ENCODE measurements at places on chromosomes 12 and 14. TPM values are rescaled to one million over a fixed set of nuclear protein-coding genes. Genes with fewer than 3 reads are reported as not detected.

Gene FGF23
- total RNA-seq, result not detected

- DNase-seq, result no peak
These were observed 357.4 kb downstream of the C12orf50 start for GRCh38 chr12:87671757-87672156.

GRCh38 chr12:78531831-78532458 lies 332.6 kb upstream of the SYT1 start:
- DNase-seq, result no peak

DNA sequence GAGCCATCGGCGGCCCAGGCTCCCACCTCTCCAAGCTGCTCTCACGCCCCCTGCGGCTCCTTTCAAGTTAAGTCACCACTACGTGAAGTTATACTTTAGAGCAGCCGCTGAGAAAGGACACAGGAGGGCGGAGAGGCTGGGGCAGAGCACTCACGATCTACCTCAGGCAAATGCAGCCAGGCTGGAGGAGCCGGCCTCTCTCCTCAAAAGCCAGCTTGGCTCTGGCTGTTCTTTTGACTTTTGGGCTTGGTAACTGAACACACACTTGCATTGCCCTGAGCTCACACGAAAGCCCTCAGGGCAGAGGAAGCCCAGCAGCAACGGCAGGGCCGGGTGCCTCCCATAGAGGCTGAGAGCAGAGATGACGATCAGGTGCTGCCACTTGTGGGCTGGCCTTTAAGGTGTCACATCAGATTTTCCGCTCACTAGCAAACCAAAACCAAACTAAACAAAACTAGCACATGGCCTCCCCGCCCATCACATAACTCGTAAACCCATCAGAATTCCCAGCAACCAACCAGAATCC lies 75.2 kb downstream of the PITPNM2 start:
- no peak for DNase-seq

DNA sequence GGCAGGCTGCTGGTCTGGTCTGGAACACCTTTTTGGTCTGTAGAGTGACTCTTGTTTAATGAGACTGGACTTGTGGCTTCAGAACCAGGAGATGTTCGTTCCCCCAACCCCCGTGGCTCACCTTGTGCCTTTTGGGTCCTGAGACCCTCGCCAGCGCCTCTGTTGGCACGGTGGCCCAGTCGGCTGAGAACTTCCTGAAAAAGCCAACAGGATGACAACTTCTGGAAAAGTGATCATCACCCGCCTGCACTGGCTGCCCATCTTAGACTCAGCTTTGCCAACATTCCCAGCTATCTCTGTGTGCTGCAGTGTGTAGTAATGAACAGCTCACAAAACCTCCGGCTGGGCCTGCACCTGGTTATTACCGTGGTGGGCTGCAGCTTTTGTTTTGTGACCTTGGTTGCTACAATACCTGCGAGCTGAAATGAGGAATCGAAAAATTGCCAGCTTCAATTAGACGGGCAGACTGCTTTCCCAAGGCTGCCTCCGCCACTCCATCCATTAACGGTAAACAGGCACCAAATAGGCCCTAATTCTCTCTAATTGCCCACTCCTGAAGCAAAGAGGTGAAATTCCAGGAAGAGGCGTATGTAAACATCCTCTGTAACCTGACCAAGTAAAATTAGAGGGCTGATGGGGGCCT lies 16.0 kb downstream of the MEG3 start:
- no peak for DNase-seq

DNA sequence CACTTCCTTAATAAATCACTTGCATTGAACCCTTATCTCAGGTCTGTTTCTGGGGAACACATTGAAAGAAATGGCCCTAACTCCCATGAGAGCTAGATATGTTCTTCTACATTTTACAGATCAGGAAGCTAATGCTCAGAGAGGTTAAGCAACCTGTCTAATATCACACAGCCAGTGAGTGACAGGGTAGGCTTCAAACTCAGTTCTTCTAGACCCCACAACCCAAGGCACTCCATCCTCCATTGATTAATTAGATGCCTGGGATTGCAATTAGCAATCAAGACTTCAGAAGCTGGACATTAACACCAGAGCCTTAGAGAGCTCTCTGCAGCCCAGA lies 59.8 kb downstream of the C14orf132 start:
- DNase-seq, result no peak

Data from sciatic nerve (tissue), 2 donors.